ENCODE measurements at places on chromosomes 3 and 15. TPM values are rescaled to one million over a fixed set of nuclear protein-coding genes. Genes with fewer than 3 reads are reported as not detected.

The GOLGA6B gene
- not detected for total RNA-seq

The CCR4 gene
- total RNA-seq, result 3.1 TPM

The AGBL1 gene
- not detected for total RNA-seq

The EFCAB12 gene
- not detected for total RNA-seq

The SPATA12 gene
- not detected for total RNA-seq

Measured in ascending aorta (tissue), 2 donors.